ENCODE measurements at places on chromosomes 3 and 15. TPM values are rescaled to one million over a fixed set of nuclear protein-coding genes. Genes with fewer than 3 reads are reported as not detected.
A peak's percentile ranks its signal among the peaks of the same experiment; 100 is the strongest.

DNA sequence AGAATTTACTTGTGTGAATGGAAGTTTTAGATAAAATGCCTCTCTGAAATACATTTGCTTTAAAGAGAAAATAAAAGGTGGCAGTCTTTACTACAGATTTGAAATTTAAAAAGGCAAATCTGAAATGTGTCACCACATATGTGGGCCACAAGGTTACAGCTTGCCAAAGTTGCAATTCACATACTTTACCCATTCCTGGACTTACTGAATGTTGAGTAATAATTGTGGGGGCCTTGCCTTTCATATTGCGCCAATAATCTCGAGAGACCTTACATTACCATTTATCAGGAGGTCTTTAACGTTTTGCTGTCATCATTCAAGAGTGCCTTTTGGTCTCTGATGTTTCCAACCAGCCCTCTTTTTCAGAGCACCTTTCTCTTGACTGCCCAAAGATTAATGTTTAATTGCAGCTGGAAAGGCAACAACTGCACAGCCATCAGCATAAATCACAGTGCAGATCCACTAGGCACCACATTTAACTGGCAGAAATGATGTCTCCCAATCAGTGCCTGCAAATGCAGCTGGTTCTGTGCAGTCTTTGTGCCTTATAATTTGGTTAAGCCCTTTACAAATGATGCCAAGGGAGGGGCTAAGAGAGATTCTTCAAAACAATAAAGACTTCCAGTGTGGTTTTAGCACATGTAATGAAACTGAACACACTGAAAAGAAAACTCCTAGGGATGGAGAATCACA lies 206.8 kb downstream of the MAGI1 start:
- DNase-seq: no peak

The GLDN gene
- total RNA-seq: not detected

The CLDN18 gene
- not detected for total RNA-seq

DNA sequence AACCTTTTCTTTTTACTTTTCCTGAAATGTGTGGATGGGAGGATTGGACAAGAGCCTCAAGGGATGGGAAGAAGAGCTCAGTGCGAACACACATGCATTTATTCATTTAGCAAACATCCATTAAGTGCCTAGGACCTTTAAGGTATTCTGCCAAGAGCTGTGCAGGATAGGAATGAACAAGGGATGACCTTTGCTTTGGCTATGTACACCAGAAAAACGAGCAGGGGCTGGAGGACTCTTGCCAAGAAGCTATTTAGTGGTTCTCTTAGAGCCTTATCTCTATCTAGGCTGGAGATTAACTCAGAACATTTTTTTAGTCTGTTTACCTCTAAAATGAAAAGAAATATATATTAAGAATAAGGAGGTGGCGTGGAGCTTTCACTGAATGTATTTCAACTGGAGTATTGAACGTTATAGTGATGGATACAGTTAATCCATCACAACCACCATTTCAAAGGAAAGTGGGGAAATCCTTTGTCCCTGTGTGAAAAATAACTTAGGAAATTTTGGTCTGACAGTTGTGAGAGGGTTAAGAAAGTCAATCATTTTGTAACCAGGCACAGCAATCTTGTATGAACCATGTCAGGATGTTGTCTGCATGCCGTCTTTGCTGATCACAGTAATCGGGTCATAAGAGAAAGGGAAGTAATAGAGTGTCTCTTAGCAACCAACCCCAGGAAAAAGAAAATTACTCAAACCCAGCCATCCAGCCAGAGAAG lies 279.0 kb downstream of the LPP start:
- no peak for DNase-seq

The IQCH gene
- total RNA-seq: 1.0 TPM

DNA sequence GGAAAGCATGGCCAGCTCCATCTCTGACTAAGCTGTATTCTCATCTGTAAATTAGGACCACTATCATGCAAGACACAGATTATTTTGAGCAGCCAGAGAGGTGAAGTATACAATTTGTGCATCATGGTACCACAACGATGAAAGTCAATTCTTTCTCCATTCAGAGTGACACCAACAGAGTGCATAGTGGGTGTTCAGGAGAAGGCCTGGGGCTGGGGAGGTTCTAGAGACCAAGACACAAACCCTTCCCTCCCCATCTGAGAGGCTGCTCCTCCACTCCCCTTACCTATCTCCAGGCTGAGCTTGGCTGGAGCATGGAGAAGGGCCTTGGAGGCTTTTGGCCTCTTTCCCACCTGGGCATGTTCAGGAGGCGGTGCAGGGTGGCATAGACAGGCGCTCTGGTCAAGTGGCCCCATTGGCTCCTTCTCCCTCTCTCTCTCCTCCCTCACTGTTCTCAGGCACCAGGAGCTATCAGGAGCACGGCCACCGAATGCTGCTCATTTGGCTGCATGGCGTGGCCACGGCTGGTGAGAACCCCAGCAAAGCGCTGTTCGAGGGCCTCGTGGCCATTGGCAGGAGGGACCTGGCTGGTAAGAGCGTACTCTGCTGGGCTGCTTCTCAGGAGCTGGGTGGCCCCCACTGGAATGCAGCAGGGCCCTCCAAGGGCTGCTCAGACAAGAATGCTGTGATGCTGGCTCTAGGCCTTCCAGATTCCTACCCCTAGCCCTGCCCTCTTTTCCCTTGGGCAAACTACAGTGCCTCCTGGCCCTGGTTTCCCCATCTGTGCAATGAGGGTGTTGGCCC lies 37.9 kb downstream of the ANKDD1A start:
- no peak for DNase-seq

GRCh38 chr15:25094066-25094465 lies 139.3 kb downstream of the SNRPN start:
- no peak for DNase-seq

DNA sequence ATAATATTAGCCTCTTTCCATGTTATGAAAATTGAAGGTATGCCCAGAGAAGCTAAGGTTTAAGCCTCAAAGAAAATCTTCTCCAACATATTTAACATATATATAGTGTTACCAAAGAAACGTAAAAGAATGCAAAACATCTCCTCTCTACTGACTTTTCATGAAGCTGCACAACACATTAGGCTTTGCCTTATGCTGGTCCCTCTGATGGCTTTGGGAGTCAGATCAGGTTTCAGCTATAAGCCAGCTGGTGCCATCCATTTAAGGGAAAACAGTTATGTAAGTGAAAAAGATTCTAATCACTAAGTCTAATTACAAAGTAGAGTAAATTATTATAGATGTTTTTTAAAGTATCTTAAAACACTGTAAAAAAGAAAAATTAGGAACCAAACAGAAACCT lies 410.5 kb downstream of the LSAMP start:
- no peak for DNase-seq

GRCh38 chr3:179558742-179559364 lies 3.9 kb upstream of the ACTL6A start:
- DNase-seq: peak; percentile 56

DNA sequence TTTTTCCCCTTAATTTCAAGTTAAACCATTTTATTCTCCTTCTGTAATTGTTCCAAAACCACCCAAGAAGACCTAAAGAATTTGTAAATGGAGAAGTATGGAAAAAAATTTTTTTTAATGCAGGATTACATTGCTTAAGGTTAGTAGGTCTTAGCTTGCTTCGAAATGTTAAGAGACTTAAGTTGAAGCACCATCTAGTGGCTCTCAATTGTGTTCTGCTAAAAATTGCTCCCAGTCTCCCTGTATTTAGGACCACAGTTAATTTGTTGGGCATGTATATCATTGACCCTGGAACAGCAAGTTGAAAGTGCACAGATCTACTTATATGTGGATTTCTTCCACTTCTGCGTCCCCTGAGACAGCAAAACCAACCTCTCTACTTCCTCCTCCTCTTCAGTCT lies 32.4 kb downstream of the CD200R1L start:
- DNase-seq: no peak

- DNase-seq: no peak
These were observed 4.2 kb upstream of the RNF111 start for GRCh38 chr15:58983261-58983660.

The DET1 gene
- 2.8 TPM for total RNA-seq

GRCh38 chr3:109887293-109887692 lies 549.9 kb upstream of the DPPA4 start:
- no peak for DNase-seq

DNA sequence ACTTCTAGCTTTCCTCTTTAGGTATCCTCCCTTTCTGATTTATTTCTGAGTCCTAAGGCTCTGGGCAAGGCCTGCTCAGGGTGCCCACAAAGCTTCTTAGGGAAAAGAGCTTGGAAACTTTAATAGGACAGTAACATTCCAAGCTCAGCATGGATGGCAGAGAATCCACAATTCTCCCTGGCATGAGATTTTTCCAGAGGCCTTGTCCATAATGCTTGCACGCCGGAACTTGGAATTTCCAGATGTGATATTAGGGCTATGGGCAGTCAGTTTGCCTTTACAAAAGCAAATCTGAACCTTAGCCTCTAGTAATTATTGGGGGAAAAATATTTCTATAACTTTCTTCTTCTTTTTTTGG lies 139.0 kb upstream of the RBMS3 start:
- no peak for DNase-seq

The EPHB1 gene
- not detected for total RNA-seq

The TXNRD3 gene
- total RNA-seq: 1.3 TPM

The CALML4 gene
- total RNA-seq: 4.9 TPM

GRCh38 chr3:46892285-46893145 lies 15.0 kb downstream of the PTH1R start:
- DNase-seq: no peak

DNA sequence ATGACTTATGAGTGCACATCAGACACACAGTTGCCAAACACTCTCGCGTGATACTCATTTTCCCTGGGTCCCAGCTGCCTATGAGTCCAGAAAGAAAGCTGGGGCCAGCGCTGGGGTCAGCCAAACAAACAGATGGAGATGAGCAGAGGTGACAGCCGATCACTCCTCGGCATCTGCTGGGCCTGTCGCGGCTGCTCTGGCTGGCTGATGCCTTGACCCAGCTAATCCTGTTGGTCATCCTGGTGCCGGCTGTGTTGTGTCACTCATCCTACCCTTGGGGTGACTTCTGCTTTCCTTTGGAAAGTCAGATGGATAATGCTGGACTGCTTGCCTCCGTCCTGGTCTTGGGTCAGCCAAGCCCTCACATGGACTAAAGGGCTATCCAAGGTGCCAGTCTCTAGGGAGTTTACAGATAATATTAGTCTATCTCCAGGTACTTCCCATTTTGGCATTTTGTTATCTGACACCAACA lies 105.3 kb upstream of the PDZRN3 start:
- DNase-seq: no peak

DNA sequence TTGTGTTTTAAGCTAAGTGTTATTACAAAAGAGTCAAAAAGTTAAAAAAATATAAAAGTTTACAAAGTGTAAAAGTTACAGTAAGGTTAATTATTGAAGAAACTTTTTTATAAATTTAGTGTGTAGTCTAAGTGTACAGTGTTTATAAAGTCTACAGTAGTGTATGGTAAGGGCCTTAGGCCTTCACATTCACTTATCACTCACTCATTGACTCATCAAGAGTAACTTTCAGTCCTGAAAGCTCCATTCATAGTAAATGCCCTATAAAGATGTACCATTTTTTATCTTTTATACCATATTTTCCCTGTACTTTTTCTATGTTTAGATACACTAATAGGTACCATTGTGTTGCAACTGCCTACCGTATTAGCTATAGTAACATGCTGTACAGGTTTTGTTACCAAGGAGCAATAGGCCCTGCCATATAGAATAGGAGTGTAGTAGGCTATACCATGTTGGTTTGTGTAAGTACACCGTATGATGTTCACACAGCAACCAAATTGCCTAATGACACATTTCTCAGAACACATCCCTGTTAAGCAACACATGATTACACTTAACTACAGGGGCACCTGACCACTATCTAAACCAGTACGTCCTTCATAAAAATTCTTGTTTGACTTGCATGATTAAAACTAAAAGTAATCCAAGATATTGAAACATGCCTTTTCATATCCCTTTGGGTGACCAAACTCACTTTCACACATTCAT lies 17.2 kb downstream of the RAD18 start:
- no peak for DNase-seq

The TMEM40 gene
- not detected for total RNA-seq

DNA sequence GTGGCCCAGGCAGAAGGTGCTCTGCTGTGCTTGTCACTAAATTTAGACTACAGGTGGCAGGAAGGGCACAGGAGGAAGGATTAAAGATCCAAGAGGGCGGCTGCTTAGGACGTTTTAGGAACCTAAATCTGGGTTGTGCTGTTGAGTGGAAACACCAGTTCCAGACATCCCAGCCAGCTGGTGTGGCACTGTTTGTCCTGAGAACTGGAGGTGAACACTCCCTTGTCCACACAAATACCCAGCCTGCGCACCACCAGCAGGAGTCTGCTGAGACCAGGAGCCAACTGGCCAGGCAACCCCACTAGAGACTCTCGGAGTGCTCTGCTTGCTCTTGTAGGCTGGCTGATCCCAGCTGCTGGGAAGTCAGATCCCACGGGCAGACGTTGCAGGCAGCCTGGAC lies 30.3 kb upstream of the UACA start:
- no peak for DNase-seq

- no peak for DNase-seq
These were observed 41.1 kb downstream of the PIK3R4 start for GRCh38 chr3:130705501-130705900.

GRCh38 chr3:186594591-186595113 lies 18.2 kb upstream of the AHSG start:
- no peak for DNase-seq

- no peak for DNase-seq
These were observed 12.9 kb upstream of the ALPK3 start for GRCh38 chr15:84804005-84804900.

DNA sequence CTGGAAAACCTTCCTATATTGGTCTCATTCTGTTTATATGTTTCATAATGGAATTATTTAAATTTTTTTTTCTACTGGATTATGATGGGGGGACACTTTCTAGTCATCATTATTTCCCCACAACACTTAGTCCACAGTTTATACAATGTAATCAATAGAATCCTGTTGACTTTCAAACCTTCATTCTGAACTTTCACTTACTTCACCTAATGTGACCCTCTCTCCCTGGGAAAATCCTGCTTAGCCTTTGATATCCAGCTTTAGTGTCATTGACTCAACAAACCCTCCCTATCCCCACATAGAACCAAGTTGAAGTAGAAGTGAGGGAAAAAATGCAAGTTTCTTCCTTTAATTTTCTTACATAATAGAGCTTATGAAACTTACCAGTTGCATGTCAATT lies 666.0 kb downstream of the MECOM start:
- no peak for DNase-seq

The HGD gene
- 0.98 TPM for total RNA-seq

DNA sequence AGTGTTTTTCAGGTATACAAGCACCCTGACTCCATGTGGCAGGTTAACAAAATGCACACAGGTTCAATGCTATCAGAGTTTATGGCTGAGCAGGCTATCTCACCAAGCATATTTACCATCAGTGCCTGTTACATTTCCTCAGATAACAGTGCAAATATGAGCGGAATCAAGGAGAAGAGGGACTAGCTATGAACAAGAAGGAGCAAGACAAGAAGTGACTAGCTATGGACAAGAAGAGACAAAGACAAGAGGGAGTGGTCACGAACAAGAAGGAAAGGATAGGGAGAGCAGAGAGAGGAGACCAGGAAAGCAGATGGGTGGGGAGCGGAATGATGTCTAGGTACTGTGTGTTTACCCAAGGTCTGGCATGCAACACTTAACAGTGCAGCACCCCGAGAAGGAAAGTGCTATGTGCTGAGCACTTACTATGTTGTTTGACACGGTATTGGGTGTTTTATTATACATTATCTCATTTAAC lies 8.6 kb downstream of the ILDR1 start:
- no peak for DNase-seq

The NR1I2 gene
- total RNA-seq: 0.38 TPM
